ENCODE measurements at places on chromosomes 2 and 18.

GRCh38 chr18:46946656-46947282 lies 29.4 kb downstream of the KATNAL2 start:
- DNase-seq, result peak; percentile 20

- no peak for DNase-seq
Observed at GRCh38 chr2:72722492-72723070, 103.3 kb downstream of the EXOC6B start.

- DNase-seq, result no peak
Observed at GRCh38 chr2:172445851-172446250, 18.5 kb downstream of the ITGA6 start.

GRCh38 chr2:168561991-168562390 lies 105.9 kb downstream of the CERS6 start:
- DNase-seq, result no peak

- no peak for DNase-seq
Observed at GRCh38 chr2:23452853-23453420, 68.0 kb downstream of the KLHL29 start.

GRCh38 chr2:232489516-232490220 lies 2.0 kb upstream of the ECEL1 start:
- DNase-seq, result no peak

DNA sequence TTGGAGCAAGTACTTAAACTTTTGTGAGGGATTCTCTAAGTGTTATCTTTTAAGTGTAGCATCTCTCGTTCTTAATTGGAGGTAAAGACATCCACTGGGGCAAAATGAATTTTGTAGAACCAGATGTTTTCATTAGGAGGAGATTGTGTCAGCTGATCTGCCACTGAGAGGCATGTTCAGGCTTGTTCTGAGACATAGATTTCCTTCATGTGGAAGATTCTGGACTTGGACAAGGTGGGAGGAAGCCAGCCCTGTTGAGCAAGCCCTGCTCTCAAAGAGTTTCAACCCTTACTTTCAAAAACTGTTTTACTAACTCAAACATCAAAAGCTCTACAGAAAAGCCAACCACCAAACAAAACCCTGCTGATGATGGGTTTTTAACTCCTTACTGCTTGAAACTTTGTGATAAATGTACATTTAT lies 6.5 kb downstream of the MAP4K4 start:
- no peak for DNase-seq

DNA sequence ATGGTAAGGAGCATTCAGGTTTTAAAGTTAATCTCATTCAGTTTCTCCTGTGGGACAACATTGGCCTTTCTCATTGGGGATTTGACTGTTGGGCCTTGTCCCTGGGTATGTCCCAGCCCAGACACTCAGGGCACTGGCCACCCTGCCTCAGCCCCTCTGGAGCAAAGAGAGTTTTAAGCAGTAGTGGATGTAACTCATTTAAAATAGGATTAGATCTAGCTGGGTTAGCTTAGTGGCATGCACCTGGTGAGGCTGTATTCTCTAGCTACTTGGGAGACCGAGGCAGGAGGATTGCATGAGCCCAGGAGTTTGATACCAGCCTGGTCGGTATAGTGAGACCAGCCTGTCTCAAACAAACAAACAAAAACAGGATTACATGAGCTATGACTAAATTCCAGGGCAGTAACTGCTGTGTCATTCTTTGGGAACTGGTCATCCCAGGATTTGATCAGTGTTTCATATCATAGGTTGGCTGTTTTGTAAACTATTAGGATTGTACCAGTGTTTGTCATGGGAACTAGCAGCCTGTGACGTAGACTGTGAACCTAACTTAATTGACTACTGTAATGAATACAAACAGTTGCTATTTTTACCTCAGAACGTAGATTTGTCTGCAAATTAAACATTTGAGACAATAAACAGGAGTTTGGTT lies 12.5 kb downstream of the INPP4A start:
- DNase-seq, result no peak

GRCh38 chr2:235287375-235287733 lies 206.5 kb upstream of the AGAP1 start:
- no peak for DNase-seq

DNA sequence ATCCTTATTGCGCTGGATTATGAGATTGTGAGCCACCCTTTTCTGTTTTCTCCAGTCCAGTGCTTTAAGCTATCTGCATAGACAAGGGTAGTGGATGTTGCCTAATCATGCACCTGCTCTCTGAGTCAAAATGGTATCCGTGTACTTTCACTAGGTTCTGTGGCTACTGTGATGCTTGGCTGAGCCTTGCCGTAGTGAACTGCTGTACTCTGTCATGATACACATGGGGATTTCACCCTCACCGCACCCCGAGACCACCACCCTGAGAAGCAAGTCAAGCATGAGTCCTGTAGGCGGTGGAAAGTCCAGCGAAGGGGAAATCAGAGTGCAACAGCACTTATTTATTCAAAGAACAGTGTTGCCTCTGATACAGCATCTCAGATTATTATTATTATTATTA lies 55.0 kb downstream of the ARHGAP25 start:
- DNase-seq, result no peak

DNA sequence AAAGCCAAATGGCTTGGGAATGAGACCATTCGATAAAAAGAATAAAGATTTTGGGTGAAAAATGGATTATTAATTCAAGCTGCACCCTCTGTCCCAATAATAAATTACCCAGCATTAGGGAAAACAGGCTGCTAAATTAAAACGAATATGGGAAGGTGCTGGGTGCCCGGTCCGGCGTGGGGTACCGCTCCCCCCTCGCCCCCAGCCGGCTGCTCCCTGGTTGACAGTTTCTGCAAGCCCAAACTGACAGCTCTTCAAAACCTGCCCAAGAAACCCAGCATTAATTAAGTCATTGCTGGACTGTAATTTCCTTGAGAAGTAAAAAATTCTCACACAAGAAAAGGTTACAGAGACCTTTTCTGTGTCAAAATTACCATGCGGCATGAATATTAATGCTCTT lies 98.6 kb downstream of the PTGR3 start:
- DNase-seq, result no peak

GRCh38 chr18:52685316-52685715 lies 345.3 kb downstream of the DCC start:
- DNase-seq, result no peak

DNA sequence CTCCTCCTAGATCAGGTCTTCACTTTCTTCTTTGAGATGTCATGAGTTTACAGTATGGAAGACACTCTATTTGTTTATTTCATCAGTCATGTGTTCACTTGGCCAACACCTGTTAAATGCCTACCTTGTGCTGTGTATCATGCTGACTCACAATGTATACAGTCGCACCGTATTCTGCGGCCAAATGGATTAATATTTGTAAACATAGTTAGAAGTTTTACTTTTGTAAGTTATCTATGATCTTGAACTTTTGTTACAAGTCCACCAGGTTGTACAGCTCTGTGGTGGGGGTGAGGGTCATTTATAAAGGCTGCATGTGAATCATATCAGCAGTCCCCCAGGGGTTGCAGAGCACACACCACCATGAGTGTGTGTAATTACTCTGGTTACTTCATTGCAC lies 408.7 kb upstream of the NRP2 start:
- no peak for DNase-seq

Data from stimulated activated CD4-positive, alpha-beta T cell treated with anti-CD3 and anti-CD28 coated beads, TNF-alpha, amount 100 ng/mL, for 24 hours (primary cell).